ENCODE measurements at places on chromosomes 6 and 20. TPM values are rescaled to one million over a fixed set of nuclear protein-coding genes. Genes with fewer than 3 reads are reported as not detected.

- peaks cover 15% of the 10 kb centered on the region for H3K4me1 ChIP-seq
- H3K4me3 ChIP-seq, result no peak overlapping the region
- DNase-seq, result no peak
- H3K27ac ChIP-seq, result peak overlapping the region; percentile 52
These were observed 34.1 kb downstream of the BANF2 start for GRCh38 chr20:17733767-17734304.

DNA sequence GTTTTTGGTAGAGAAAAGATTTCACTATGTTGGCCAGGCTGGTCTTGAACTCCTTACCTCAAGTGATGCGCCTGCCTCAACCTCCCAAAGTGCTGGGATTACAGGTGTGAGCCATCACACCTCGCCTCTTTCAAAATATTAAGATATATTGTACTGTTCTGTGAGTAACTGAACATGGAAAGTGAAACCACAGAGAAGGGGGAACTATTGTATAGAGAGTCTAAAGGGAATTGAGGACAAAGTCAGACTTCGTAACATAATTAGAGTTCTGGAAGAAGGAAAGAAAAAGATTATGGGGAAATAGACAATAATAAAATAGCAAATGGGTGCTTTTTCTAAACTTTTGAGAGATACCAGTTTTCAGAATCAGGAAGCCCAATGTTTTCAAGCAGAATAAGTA lies 17.4 kb upstream of the AKAP7 start:
- no peaks in the 10 kb centered on the region for H3K27me3 ChIP-seq
- no peaks in the 10 kb centered on the region for H3K4me1 ChIP-seq
- H3K27ac ChIP-seq, result no peak overlapping the region
- H3K4me3 ChIP-seq, result no peak overlapping the region
- no peak for DNase-seq
- H3K36me3 ChIP-seq, result no peaks in the 10 kb centered on the region

DNA sequence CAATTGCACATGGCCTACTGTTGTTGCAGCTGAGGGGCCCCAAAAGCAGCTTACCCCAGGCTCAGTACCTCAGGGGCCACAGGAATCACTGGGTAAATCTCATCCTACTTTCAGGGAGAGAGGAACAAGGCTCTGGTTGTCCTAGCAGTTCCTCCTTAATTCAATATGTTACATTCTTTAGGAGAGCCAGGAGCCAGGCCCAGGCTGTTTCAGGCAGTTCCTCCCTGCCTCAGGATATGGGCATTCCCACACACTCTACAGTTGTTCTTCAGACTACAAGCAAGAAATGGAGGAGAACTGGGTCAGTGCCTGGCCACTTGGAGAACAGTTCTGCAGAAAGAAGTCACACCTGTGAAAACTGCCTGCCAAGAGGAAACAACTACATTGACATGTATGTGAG lies 9.6 kb upstream of the BTN3A2 start:
- no peak overlapping the region for H3K27ac ChIP-seq
- H3K36me3 ChIP-seq, result no peaks in the 10 kb centered on the region

DNA sequence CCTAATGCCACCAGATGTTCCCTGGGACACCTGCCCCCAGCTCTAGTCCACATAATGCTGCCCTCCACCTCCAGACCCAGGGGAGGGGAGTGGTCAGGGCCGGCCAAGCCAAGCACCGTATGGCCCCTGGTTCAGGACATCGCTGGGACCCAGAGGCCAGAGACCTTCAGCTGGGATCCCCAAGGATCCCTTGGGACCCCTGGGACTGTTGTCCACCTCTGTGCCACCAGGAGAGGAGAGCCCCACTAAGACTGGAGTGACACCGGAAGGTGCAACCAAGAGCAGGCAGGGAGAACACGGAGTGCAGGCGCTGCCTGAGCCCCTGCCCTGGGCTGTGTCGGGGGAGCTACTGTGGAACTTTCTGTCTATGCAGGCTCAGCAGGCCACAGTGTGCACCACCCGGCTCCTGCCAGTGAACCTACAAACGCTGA lies 43.6 kb downstream of the CTCFL start:
- H3K36me3 ChIP-seq, result no peaks in the 10 kb centered on the region
- H3K4me1 ChIP-seq, result no peaks in the 10 kb centered on the region
- DNase-seq, result no peak
- no peak overlapping the region for H3K27ac ChIP-seq
- peaks cover 10% of the 10 kb centered on the region for H3K27me3 ChIP-seq

GRCh38 chr6:126302191-126302590 lies 37.7 kb upstream of the CENPW start:
- H3K4me3 ChIP-seq, result no peak overlapping the region
- H3K27me3 ChIP-seq, result no peaks in the 10 kb centered on the region
- H3K4me1 ChIP-seq, result no peaks in the 10 kb centered on the region
- H3K36me3 ChIP-seq, result no peaks in the 10 kb centered on the region

Gene DOK5
- total RNA-seq, result 0.24 TPM

GRCh38 chr20:25269833-25270170 lies 21.9 kb downstream of the PYGB start:
- H3K4me3 ChIP-seq, result no peak overlapping the region
- H3K27ac ChIP-seq, result no peak overlapping the region
- no peak for DNase-seq

Gene RIPOR2
- 4.0 TPM for total RNA-seq

Gene ECI2
- total RNA-seq, result 71.8 TPM

- no peak for DNase-seq
- H3K27ac ChIP-seq, result no peak overlapping the region
- H3K4me3 ChIP-seq, result no peak overlapping the region
- no peaks in the 10 kb centered on the region for H3K27me3 ChIP-seq
These were observed 7.4 kb downstream of the ADRM1 start for GRCh38 chr20:62309947-62310756.

GRCh38 chr6:10425176-10425974 lies 10.5 kb upstream of the TFAP2A start:
- no peak overlapping the region for H3K27ac ChIP-seq
- H3K4me3 ChIP-seq, result peak overlapping the region; percentile 77
- peaks cover 89% of the 10 kb centered on the region for H3K27me3 ChIP-seq
- DNase-seq, result no peak
- H3K36me3 ChIP-seq, result no peaks in the 10 kb centered on the region

Gene JPH2
- total RNA-seq, result 0.24 TPM

Gene CD24
- 1,533 TPM for total RNA-seq

DNA sequence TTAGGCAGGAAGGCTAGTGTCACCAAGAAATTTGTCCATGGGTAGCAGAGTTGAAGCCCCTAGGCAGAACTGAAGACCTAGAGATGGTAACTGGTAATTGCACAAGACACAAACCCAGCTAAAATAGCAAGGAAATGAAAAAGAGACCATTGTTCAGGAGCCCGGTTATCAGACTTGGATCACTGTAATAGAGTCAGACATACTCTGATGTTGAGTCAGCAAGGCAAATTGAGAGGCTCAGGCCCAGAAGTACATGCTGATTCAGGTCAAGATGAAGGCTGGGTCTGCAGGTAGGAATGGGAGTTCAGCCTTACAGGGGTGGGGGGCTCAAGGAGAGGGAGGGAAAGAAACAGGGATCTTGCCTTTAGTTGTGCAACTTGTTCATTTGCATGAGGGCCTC lies 6.5 kb upstream of the TMEM242 start:
- DNase-seq, result no peak
- H3K27me3 ChIP-seq, result peaks cover 65% of the 10 kb centered on the region
- H3K27ac ChIP-seq, result no peak overlapping the region
- no peaks in the 10 kb centered on the region for H3K4me1 ChIP-seq

Gene LRP11
- 45.0 TPM for total RNA-seq

GRCh38 chr20:430091-430999 lies 22.2 kb downstream of the RBCK1 start:
- peaks cover 10% of the 10 kb centered on the region for H3K36me3 ChIP-seq
- H3K27ac ChIP-seq, result no peak overlapping the region
- H3K4me3 ChIP-seq, result no peak overlapping the region
- no peaks in the 10 kb centered on the region for H3K27me3 ChIP-seq
- no peaks in the 10 kb centered on the region for H3K4me1 ChIP-seq

Gene ZKSCAN3
- 19.7 TPM for total RNA-seq

GRCh38 chr20:717832-718231 lies 42.2 kb upstream of the SCRT2 start:
- H3K27me3 ChIP-seq, result peaks cover 47% of the 10 kb centered on the region
- no peak for DNase-seq
- no peaks in the 10 kb centered on the region for H3K4me1 ChIP-seq
- no peak overlapping the region for H3K4me3 ChIP-seq

GRCh38 chr6:166007349-166008263 lies 160.0 kb downstream of the TBXT start:
- peaks cover 76% of the 10 kb centered on the region for H3K27me3 ChIP-seq
- no peaks in the 10 kb centered on the region for H3K36me3 ChIP-seq
- no peak overlapping the region for H3K27ac ChIP-seq
- peak overlapping the region; percentile 60 for H3K4me3 ChIP-seq
- H3K4me1 ChIP-seq, result peaks cover 20% of the 10 kb centered on the region
- DNase-seq, result no peak

Gene F13A1
- total RNA-seq, result 0.24 TPM

Gene SYCP2
- 1.4 TPM for total RNA-seq

Gene RCAN2
- total RNA-seq, result 23.3 TPM

DNA sequence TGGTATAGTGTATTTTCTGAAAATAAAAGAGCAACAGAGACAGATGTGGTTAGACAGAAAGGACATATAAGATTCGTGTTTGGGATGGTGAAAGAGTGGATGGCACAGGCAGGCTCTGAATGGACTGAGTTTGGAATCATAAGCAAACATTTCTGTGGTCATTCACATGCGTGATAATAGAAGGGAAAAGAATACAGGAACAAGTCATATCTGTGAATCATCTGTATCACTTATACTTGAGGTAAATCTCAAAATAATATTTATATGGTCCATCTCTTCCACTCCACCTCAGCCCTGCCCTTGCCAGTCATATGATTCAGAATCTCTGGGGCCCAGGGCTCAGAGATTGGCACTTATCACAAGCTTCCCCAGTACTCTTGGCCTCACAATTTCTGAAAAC lies 535.1 kb downstream of the BCKDHB start:
- no peak overlapping the region for H3K4me3 ChIP-seq
- no peaks in the 10 kb centered on the region for H3K27me3 ChIP-seq
- no peaks in the 10 kb centered on the region for H3K36me3 ChIP-seq
- no peak overlapping the region for H3K27ac ChIP-seq

GRCh38 chr6:32060966-32061655 lies 22.9 kb downstream of the CYP21A2 start:
- H3K4me3 ChIP-seq, result no peak overlapping the region
- H3K36me3 ChIP-seq, result no peaks in the 10 kb centered on the region
- H3K4me1 ChIP-seq, result no peaks in the 10 kb centered on the region

DNA sequence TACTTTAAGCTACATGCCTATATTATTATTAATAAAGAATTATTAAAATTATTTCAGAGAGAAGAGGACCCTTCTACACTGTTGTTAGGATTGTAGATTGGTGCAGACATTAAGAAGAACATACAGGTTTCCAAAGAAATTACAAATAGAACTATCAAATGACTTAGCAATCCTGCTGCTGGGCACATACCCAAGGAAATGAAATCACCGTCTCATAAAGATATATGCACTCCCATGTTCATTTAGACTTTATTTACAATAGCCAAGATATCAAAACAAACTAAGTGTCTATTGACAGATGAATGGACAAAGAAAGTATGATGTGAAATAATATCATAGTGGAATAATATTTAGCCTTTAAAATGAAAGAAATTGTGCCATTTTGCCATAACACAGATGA lies 687.7 kb upstream of the POU3F2 start:
- H3K27me3 ChIP-seq, result no peaks in the 10 kb centered on the region
- DNase-seq, result no peak
- no peaks in the 10 kb centered on the region for H3K4me1 ChIP-seq
- no peak overlapping the region for H3K4me3 ChIP-seq
- no peaks in the 10 kb centered on the region for H3K36me3 ChIP-seq
- no peak overlapping the region for H3K27ac ChIP-seq

DNA sequence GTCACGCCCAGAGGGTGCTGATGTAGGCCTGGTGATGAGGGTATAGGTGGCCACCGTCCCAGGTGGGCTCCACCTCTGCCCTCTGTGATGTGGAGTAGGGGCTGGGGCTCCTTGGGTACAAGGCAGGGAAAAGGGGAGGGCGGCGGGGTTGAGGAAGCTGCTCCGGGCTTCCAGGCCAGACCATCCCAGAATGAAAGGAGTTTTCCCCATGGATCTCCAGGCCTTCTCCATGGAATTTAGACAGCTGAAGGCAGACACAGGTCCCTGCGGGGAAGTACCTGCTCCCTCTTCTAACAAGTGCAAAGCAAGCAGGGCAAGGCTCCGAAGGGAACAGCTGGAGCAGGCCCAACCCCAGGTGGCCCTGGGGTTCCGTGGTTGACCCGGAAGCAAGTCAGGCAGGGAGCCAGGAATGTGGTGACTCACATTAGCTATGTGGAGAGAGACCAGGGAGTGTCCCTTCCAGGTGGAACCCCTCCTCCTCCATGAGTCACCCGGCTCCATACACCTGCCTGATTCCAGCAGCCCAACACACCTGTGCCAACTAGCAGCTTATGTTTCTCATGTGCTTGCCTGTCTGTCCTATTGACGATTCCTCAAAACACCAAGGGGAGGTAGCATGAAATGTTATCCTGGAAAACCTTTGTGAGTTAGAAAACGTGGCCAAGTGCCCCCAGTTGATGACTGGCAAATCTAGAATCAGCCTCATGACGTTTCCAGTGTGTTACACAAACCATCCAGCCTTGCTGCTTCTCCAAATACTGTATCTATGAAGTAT lies 59.7 kb upstream of the SNX9 start:
- H3K27ac ChIP-seq, result peak overlapping the region; percentile 85
- no peaks in the 10 kb centered on the region for H3K36me3 ChIP-seq
- H3K4me1 ChIP-seq, result peaks cover 11% of the 10 kb centered on the region
- DNase-seq, result no peak
- no peak overlapping the region for H3K4me3 ChIP-seq
- peaks cover 5% of the 10 kb centered on the region for H3K27me3 ChIP-seq

DNA sequence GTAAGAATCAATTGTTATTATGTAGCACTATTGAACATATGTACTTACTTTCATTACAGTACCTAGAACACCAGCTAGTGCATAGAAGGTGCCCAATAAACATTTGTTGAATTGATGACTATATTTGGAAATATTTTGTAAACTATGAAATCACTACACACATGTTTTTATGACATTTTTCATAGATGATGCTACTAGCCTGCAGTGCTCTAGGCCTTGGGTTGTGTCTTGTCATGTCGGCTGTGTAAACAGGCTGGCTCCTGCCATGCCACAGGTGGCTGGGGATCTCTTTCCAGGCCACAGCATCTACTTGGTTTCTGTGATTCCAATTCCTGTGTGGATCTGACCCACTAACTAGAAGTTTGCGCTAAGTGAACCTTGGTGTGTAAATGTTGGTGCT lies 43.3 kb upstream of the EDN1 start:
- no peaks in the 10 kb centered on the region for H3K36me3 ChIP-seq
- no peak for DNase-seq
- peaks cover 25% of the 10 kb centered on the region for H3K4me1 ChIP-seq
- H3K27me3 ChIP-seq, result no peaks in the 10 kb centered on the region
- H3K27ac ChIP-seq, result no peak overlapping the region

Gene RNF8
- 34.2 TPM for total RNA-seq

Gene METTL24
- total RNA-seq, result 10.0 TPM
